ENCODE measurements at places on chromosomes 4 and X.

- no peak for DNase-seq
Measured at GRCh38 chr4:22532896-22533295, 17.0 kb upstream of the ADGRA3 start.

DNA sequence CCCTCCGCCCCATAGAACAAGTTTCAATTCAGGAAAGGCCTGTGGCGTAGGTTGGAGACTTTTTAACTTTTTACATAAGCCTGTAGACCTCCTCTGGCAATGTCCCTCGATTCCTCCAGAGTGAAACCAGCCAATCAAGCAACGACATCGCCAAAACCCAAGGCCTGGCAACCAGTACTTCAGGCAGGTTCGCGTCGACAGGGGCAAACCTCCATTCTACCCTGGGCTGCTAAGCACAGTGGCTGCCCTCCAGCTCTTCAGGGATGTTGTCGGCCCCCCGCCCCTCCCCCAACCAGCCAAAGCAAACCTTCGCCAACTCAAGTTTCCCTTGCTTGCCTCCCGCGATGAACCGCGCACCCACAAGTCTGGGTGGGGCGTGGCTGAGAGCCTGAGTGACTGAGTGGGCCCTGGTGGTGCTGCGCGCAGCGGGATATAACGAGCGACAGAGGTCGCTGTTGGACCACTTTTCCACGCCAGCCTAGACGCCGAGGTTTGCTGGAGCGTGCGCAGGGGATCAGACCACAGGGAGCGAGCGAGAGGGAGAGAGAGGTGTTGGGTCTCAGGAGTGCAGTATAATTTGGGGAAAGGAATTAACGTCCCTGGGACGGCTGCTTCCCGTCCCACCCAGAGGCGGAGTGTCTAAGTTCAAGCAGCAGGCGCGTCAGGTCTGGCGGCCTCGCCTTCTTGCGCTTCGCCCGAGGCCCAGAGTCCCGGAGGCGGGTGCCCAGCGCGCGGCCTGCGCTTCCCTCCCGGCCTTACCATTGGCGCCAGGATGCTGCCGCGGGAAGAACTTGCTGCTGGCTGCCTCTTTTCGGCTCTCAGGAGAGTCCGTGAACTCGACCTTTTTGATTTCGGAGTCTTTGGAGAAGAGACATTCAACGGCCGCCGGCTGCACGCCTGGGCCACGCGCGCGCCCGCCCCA lies 9.0 kb upstream of the PITX2 start:
- peak; percentile 93 for DNase-seq

GRCh38 chr4:156663663-156664062 lies 307.9 kb downstream of the PDGFC start:
- DNase-seq, result no peak

DNA sequence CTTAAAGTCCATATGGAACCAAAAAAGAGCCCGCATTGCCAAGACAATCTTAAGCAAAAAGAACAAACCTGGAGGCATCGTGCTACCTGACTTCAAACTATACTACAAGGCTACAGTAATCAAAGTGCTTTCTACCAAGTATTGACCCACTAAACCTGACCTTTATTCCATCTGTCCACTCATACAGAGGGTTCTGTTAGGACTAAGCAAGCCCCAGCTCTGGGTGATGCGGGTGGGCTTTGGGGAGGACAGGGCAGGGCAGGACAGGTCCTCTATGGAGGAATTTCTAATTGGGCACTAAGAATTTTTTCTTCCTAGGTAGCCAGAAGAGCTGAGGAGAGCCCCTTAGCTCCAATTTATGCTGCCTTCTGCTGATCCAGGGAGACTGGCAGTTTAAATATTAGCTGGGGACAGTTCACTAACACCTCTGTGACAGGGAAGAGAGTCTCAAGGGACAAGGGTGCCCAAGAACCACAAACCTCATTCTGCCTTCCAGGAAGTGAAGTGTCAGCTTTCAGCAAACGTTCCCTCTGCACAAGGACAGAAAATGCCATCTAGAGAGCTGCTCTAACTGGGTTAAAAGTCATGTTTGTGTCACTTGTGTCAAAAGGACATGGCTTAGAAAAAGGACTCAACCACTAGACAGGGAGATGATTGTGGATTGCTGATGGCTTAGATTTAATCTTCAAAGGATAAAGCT lies 143.2 kb downstream of the KIT start:
- DNase-seq, result no peak

GRCh38 chr4:10832806-10833628 lies 148.4 kb upstream of the CLNK start:
- no peak for DNase-seq

GRCh38 chr4:87029356-87029755 lies 94.5 kb downstream of the AFF1 start:
- DNase-seq, result no peak

DNA sequence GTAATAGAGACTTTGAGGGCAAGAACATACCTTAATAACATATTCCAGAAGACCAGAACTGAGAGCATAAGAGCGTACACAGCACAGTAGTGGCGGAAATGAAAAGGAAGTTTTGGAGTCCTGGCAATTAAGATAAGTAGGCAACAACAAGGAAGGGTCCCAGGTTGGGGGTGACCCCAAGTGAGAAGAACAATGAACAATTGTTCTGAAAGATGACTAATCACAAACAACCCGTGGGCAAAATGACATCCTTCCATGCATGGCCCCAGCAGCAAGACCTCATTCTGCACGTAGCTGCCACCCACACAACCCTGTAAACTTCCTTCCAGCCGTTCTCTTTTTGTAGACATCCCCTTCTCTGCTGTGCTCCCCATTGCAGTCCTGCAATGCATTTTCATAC lies 384.4 kb upstream of the PABPC4L start:
- no peak for DNase-seq

- peak; percentile 48 for DNase-seq
Measured at GRCh38 chr4:78561677-78562076, 10.1 kb downstream of the ANXA3 start.

GRCh38 chr4:155734065-155734464 lies 24.8 kb upstream of the GUCY1B1 start:
- peak; percentile 64 for DNase-seq

DNA sequence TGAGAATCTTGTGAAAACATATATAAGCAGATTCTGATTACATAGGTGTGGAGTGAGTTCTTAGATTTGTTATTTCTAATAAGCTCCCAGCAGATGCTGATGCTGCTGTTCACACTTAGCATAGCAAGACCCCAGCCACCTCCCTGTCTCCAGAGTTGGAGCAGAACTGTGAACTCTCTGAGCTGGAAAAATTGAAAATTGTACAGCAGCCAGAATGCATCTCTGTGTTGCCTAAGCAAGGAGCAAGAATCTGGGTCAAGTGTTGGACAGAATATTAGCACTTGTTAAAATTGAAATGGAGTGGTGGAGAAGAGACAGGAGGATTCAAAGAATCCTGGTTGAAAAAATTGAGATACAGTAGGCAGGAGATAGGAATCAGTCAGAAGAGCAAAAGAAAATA lies 146.6 kb upstream of the FAM47C start:
- DNase-seq, result no peak

DNA sequence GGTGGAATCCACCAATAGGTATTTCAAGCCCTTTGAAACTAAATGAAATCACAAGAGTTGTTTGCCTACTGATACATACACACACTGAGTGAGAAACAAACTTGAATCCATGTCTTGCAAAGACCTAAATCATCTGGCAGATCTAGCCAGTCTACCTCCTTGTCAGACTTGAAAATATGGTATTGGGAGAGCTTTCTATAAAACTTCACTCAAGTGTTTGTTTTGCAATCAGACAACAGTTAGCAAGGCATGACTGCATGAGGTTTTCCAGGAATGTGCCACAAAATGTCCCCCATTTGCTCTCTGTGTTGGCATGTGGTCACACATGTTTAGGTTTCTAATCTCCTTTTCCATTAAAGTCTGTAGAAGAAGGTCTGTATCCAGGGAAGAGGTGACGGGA lies 52.4 kb downstream of the MAP3K15 start:
- DNase-seq, result no peak

DNA sequence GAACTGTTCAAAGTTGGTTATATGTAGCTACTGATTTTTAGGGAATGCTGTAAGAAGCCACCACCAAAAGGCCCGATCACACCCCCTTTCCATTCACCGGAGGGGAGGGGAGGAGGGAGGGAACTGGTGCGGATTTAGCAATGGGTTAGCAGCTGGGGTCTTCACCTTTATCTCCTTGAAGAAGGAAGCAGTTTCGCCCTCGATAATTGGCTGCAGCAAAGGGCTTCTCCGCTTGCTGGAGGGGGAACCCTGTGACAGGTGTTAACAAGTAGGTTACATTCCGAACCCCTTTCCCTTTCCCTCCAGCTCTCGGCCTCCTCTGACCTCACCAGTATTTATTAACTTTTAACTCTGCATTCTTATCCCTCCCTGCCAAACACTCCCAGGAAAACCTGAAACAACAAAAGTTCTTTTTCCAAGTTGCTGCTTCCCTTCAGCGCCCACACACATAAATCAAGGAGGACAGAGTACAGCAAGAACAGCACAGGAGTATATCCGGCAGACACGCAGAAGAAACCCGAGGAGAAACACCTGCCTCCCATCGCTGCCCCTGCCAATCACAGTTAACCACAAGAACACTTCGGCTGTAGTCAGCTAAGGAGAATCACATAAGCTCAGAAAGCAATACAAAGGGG lies 39.8 kb upstream of the NAP1L5 start:
- DNase-seq, result no peak

DNA sequence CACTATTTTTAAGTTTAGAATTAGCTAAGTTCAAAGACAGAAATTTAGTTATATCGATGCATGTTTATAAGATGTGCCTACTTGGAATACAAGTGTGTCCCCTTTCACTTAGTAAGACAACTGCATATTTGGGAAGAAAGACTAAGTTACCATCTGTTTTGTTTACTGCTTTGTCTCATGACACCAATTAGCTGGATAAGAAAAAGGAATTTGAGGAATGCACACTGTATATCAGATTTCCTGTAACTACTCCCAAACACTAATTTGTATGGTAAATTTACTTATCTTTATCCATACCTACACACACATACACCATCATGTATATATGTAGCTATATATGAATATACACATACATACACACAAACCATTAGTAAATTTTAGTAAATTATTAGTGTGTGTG lies 1442.8 kb upstream of the IGFBP7 start:
- no peak for DNase-seq

DNA sequence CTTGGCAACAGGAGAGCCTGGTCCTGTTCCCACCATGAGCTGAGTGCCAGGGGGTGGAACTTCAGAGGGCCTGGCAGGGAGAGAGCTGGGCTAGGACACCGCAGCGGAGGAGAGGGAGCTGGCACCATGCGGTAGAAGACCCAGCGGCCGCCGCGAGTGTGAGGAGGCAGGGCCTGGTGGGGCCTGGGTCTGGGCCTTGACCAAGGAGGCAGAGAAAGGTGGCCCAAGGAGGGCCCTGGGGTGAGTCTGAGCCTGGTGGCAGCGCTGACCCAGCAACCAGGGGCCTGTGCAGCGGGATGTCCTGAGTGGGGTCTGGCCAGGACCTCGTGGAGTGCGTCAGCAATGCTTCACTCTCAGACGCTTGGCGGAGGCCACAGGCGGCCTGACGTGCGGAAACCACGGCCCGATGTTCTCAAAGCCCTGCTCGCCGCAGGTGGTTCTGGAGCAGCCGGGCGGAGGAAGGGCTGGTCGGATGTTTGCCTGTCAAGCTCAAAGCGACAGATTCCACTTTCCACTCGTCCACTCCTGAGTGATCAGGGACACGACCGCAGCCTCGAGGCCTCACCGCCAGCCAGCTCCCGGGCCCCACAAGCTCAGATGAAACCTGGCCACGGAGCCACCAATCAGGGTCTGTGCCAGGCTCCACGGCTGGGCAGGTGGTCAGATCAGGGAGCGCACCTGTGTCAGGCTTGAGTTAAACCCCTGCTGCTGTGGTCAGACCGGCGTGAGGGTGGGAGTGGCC lies 20.8 kb downstream of the ATP5ME start:
- DNase-seq, result no peak

- no peak for DNase-seq
Measured at GRCh38 chrX:96376266-96376665, 308.4 kb upstream of the DIAPH2 start.

DNA sequence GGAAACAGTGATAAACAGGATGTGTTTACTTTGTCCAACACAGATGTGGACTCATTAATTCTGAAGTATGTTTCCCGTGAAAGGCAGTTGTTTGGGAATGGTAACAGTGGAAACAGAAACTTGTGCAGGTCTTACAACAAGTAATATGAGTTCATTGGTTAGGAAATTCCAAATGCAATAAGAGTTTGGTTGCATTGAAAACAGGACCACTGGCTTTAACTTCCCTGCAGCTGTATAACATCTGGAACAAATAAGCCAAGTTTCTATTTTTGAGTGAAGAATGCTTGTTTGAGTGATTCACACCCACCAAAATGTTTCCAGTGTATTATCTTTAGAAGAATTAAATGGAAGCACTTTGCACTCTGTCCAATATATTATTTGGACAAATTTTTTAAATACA lies 82.4 kb upstream of the BMP3 start:
- peak; percentile 63 for DNase-seq

DNA sequence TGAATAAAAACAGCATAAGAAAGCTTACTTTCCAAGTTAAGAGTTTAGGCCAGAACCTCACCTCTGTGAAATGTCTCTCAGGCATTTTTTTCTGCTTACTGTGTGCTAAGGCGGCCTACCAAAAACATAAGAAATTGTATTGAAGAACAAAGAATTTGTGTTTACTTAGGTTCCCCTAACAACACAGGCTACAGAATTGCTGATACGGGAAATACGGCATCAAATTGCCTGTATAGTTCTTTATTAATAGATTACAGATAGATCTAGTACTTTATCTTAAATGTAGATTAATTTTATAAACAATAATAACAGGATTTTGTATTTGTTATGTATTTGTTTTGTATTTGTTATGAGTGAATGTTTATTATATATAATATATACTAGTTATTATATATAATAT lies 12.9 kb downstream of the ASIC5 start:
- DNase-seq, result no peak

DNA sequence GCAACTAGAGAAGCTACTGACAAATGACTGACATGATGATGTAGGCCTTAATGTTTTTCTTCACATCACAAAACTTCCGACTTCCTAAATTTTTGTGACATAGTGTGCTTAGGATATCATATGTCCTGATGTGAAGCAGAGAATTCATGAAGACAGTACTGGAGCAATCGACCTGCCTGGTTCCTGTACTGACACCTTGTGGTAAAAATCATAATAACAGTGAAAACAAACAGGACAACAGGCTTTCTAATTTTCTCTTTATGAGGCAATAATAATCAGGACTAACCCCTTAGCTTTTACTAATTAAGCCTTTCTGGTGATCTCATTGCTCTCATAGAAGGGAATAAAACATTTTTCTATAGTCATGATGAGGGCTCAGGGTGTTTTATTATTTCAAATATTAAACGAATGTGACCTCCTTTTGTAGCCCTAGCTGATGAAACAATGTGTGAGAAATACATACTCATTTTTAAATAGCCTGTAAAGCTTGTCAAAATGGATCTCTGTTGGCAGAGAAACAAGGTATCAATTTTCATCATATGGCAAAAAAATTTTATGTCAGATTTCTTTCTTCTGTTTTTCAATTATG lies 158.4 kb downstream of the TENT5D start:
- DNase-seq, result peak; percentile 0

- DNase-seq, result no peak
Measured at GRCh38 chr4:38177641-38178391, 217.6 kb downstream of the PTTG2 start.

DNA sequence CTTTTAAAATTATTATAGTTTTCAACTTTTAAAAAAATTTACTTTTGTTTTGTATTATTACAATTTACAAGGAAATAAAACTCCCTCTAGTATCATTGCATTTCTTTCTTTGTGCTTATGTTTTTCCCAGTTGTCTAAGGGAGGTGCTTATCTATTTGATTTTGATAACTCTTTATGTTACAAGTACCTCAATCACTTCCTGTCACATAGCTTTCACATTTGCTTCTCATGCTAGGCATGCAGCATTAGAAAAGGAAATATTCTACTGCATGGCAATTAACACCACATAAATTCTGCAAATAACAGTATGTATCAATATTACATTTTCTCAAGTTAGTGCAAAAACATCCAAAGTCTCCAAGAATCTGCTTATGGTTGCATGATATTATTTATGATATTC lies 180.3 kb upstream of the HS3ST1 start:
- no peak for DNase-seq

Data from fibroblast of skin of abdomen (primary cell).